ENCODE measurements at places on chromosomes 11 and 22.

DNA sequence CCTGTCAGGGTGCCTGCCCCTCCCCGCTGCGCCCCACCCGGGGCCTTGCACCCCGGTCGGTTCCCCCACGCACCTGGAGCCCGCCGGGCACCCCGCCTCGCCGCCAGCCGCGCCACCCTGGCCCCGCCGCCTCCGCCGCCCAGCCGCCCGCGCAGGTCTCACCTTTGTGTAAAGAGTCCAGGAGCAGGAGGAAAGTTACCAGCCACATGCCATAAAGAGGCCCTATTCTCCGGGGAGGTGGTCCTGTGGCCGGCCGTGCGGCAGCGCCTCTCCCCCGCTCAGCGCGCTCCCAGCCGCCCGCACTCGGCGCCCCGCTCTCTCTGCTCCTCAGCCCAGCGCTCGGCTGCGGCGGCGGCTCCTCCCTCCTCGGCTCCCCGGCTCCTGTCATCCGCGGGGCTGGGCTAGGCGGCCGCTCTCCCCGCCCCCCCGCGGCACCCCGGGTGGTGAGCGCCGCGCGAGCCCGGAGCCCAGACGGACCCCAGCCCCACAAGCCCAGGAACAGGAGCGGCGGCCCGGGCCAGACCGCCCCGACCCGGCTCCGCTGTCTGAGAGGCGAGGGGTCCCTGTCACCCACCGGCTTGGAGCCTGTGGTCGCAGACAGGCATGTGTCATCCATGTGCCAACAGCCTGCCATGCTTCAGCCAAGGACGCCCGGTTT lies at the start of gene DSCAML1:
TSS of gene DSCAML1 (minus strand) at position 345 of the 658 bp plus-strand sequence. CDS start at position 208, 137 bp downstream.
- no peak for DNase-seq

DNA sequence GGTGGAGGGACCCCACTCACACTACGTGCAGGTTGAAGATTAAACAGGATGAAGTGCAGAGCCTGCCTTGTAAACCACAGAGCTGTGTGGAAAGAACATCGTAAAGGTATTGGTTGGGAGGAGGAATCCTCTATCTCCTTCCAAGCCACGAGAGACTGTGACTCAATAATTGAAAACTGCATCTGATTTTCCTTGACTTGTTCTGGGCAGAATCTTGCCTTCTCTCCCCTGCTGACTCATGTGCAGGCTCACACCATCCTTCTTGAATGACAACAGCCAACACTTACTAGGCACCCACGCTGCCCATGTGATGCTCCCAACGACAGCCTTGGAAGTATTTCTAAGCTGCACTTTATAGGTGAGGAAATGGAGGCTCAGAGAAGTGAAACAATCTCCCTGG lies 563.0 kb downstream of the MIAT start:
- DNase-seq: no peak

GRCh38 chr11:68212421-68213134 lies 518 bp downstream of the KMT5B start:
- peak; percentile 68 for DNase-seq

DNA sequence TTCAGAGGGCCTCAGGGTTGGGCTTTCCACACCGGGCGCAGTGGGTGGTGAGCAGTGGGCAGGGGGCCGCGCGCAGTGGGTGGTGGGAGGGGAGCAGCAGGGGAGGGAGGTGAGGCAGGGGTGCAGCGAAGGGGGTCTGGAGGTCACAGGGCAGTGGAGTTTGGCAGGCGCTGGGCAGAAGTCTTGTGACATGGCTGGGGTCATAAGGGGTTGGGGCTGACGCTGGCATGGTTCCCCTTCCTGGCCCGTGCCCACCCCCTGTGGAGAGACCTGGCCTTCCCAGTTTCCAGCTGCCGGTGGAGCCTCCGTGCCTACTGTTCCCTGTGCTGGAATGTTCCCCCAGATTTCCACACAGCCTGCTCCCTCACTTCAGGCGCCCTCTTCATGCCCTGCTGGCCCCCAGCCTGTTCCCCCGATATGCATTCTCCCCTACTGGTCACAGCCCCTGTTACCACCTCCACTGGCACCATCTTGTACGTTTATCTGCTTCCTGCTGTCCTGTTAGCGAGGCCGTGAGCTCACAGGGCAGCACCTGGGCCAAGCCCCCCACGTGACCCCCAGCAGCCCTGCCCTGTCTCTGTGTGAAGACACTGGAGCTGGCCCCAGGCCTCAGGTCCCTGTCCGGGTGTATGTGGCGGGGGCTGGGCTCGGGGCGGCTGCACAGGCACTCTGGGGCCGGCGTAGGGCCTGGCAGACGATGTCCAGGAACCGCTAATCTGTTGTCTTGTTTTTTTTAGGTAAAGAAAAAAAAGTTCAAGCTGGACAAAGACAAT lies 111.6 kb downstream of the KCNQ1OT1 start:
- peak; percentile 6 for DNase-seq

- no peak for DNase-seq
Measured at GRCh38 chr11:2810411-2811205, 75.0 kb downstream of the CDKN1C start.

- DNase-seq: no peak
Measured at GRCh38 chr11:12175694-12176241, 65.4 kb downstream of the MICAL2 start.

GRCh38 chr11:355581-356458 lies 13.5 kb upstream of the B4GALNT4 start:
- DNase-seq: peak; percentile 84

DNA sequence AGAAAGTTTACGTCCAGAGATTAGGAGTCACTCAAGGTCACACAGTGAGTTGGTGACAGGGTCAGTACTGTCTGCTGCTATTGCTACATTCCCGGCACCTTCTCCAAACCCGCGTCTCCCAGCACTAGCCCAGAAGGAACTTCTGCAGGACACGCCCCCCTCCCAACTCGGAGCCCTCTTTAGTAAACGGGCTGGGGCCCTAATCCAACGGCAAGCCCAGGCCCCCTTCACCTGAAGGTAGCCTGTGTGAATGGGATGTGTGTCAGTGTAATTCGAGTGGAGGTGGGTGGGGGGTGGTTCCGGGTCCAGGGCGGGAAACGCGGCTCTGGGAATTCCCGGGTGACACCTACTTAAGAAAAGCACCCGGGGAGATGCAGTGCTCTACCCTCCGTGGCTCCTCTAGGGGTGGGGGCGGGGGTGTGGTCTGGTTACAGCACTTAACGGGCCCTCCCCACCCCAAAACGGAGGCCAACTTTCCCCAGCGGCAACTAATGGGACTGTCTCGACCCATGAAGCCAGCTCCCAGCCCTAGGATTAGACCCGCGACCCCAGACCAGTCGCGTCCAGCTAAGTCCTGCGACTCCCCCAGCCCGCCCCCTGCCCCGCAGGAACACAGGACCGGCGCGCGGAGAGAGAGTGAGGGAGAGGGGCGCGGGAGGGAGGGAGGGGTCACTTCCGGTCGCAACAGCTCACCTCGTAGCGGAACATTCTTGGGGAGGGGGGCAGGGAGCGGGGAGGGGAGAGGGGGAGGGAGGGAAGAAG lies 468 bp downstream of the PATL1 start:
- peak; percentile 54 for DNase-seq

DNA sequence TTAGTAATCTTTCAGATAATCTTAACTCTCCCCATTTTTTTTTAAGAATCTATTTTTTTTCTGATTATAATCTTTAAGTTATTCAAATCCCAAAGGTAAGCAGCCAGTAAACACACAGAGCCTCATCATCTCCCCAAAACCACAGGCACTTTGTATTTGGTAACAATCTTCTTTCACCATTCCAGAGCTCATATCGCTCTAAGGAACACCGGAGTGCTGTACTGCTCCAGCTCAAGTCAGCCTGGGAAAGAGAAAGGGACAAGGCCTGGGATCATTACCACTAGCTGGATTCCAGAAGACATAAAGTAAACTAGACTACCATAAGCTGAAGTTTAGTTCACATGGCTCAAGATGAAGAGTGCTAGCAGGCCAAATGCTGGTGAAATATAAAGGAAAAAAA lies 73.0 kb upstream of the APOA1 start:
- no peak for DNase-seq

DNA sequence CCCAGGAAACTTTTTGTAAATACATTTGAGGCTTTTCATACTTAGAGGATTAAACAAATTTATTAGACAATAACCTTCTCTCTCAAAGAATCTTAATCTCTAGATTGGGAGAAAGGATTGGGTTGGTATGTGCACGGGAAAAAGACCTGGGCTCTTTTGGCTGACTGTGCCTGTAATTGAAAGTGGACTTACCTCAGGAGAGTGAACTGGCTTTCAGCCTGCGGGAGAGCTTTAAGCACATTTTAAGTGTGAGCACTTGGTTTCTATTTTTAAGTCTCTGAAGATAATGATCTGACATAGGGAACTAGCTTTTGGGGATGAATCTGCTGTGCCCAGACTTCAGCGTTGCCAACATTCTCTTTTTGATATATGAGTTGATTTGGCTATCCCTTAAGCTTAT lies 35.8 kb downstream of the UVRAG start:
- no peak for DNase-seq

DNA sequence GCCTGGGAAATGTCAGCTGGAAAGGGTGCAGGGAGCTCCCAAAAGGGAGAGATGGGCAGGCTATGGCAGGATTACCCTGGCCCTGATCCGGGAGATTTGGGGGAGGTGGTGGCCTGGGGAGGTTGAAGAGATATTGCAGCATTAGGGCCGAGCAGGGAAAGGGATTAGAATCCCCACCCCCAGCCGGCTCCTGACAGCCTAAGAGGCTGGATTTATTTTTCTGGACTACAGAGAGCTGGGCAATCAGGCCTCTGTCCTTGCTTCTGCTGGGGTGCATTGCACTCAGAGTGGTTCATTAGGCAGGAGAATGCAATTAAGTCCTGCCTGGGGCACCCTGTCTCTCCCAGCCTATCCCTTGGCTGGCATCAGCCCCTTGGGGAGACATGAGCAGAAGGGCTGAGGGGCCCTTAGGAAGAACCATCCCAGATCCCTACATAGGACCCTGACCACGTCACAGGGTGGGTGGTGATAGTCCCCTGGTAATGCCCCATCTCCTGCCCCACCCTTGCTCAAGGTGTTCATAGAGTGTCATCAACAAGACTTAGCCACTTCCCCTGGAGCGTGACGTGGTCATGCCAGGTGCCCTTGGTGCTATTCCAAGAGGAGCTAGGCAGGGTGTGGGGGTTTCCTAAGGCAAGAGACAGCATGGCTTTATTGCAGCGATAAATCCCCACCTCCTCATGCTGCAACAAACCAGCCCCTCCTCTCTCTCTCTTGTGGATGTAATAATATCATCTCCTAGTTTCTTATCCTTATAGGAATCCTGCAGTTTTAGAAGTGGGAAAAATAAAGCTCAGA lies 38.4 kb upstream of the KLHL35 start:
- DNase-seq: no peak

- DNase-seq: no peak
Measured at GRCh38 chr11:85699957-85700741, 14.2 kb upstream of the CCDC89 start.

GRCh38 chr11:45857961-45858474 lies 10.7 kb downstream of the CRY2 start:
- DNase-seq: no peak

GRCh38 chr11:116072601-116073410 lies 568.6 kb upstream of the CADM1 start:
- no peak for DNase-seq

DNA sequence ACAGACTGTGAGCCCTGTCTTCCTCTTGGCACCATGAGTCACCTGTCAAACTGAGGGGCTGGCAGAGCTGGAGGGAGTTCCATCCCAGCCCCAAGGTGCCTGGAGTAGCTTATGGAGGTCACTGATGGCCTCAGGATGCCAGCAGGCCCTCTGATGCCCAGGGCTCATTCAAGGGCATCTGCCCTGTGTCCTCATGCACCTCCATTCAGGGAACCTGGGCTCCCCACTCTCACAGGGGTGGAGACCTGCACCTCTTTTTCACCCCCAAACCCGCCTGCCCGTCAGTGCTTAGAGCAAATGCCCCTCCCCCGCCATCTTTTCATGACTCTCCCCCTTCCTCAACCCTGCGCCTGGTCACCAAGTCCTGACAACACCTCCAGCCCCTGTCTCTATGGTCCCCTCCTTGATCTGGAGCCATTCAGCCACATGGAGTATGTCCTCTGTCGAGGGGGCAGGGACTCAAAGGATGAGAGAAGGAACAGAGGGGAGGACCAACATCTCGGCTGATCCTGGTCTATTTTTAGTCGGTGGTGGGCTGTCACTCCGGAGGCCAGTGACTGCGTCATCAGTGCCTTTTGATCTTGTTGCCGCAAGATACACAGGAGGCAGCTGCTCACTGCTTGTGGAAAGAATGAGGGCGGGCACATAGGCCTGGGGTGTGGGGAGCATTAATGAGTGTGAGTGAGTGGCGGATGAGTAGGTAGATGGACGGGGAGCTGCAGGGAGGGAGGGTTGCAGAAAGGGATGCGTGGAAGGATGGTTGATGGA lies 72.2 kb downstream of the CDKN1C start:
- DNase-seq: no peak

- peak; percentile 42 for DNase-seq
Measured at GRCh38 chr22:21762712-21763581, 27.4 kb upstream of the YPEL1 start.

GRCh38 chr22:36730176-36730858 lies 26.8 kb upstream of the CACNG2 start:
- no peak for DNase-seq
